ENCODE measurements at places on chromosomes 6 and 20.

DNA sequence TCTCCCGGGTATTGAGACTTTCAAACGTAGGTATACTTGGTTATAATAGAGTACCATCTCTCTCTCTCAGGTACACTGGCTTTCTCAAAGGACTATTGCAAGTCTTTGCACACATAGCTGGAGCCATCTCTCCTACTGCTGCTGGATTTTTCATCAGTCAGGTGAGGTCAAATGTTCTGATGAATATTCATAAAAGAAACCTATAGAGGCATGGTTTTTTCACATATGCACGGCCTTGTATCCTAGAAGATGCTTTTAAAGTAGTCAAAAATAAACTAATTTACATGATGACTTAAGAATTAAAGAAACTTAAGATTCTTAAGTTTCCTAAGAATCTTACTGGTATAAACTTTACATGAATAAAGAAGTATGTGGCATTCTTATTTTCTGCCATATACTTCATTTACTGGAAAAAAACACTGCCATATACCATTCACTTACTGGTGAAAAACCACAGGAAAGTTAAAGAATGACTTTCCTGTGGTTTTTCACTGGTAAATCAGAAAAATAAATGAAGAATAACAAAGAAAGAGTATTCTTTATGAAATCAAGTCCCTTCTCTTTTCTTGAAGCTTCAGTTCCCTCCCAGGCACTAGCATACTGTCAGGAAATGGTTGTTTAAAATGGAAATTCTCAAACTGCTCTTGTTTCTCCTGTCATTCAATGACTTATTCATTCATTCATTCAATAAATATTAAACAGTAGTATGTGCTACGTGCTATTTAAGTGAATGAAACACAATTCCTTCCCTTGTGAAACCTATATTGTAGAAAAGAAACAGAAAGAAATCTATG lies 23.5 kb downstream of the SLC17A4 start:
- DNase-seq = no peak

DNA sequence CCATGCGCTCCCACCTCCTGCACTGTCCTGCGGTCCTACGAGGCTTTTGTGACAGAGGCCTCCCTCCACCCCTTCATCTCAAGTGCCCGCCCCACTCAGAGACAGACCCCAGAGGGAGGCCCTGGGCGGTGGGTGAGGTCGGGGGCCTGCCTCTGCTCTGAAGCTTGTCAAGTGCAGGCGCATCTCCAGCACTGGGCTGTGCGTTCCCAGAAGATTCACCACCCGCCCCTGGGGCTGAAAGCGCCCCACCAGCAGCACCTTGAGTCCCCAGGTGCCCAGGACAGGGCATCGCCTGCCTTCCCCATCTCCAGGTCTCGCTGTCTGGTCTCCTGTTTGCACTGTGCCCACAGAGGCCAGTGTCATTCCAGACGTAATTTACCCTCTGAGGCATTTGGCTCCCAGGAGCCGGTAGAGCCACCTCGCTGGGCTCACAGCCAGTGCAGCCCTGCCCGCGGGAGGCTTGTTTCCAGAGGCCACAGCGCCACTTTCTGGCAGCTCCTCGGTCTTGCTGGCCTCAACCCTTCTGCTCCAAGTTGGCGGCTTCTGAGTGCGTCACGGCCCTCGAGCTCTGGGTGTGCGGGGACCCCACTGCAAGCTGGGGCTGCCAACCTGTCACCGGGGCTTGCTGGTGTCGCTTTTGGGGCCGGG lies 191.1 kb downstream of the TAF4 start:
- no peak for DNase-seq

DNA sequence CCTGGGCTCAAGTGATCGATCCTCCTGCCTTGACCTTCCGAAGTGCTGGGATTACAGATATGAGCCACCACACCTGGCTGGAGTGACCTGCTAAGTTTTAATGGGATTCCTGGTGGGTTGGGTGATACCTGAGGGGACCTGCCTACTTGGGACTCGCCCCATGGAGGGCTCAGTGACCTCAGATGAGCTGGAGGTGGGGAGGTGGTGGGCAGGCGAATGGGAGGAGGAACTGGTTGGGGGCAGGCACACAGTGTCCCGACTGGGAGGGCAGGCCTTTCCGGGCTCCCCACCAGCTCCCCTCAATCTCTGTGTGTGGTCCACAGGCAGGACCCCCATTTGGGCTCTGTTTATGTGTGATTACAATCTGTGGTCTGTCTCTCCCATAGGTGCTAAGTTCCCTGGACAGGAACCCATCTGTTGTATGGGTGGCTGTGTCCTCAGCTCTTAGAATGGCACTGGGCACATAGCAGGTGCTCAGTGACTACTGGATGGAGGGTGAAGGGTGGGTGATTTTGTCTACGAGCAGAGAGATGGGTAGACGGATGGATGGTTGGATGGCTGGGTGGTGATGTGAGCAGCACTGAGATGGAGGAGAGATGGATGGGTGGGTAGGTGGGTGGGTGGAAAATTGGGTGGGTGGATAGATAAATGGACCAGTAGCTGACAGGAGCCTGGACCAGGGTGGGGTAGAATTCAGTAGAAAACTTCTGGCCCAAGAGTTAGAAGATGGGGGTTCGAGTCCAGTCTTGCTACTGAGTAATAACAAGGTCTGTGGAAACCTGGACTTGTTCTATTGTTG lies 23.8 kb downstream of the CEBPB start:
- no peak for DNase-seq

DNA sequence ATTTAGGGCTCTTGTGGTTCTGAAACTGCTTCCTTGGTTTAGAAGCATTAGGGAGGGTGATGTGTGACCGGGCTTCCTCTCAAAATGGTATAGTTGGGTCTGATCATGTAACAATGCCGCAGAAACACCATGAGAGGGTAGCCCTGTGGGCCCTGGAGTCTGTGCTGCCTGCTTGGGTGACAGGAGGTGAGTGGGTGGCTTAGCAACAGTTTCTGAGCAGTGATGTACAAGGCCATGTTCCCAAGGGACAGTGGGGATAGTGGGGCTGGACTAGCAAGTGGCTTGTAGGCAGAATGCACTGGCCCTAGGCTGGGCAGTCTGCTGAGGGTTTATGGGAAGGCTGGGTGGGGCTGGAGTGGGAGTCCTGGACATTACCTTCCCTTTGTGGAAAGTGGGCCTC lies 106.9 kb upstream of the MYL9 start:
- no peak for DNase-seq

Data from CD4-positive, alpha-beta T cell treated with Interleukin-15 for 4 hours (primary cell).